ENCODE measurements at places on chromosomes 2 and 18.

- no peak for DNase-seq
Measured at GRCh38 chr2:54610700-54611099, 112.8 kb upstream of the EML6 start.

DNA sequence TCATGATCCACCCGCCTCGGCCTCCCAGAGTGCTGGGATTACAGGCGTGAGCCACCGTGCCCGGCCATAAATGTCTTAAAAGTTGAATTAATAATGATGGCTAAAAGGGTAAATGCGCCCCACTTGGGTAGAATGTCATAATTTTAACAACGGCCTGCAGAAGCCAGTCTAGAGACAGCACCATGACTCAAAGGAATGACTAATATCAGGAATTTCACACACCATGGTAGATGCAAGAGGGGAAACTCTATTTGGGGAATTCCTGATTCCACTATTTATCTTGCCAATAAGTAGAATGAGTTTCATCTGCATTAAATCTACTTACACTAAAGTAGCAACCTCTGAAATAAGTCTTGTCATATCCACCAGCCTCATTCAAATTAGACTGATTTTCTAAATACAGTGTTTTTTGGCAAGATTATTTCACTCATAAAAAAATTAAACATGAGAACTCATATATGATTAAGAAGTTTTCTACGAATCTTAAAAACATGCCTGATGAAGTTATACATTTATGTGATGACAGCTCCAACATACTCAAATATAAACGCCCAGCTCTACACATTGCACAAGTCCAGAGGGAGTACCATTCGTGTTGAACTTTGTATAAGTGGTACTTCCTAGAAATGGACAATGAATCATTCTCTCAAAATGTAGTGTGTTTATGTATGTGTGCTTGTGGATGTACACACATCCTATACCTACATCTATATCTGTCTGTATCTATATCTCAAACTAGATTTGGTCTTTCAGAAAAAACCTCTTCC is 309.7 kb downstream of the IRS1 start:
- peak; percentile 30 for DNase-seq

- no peak for DNase-seq
Measured at GRCh38 chr2:74867841-74868658, 34.1 kb downstream of the HK2 start.

- no peak for DNase-seq
Measured at GRCh38 chr18:40607542-40608148, 1347.4 kb upstream of the PIK3C3 start.

- no peak for DNase-seq
Measured at GRCh38 chr2:74019516-74019915, 34.8 kb downstream of the TET3 start.

- DNase-seq: no peak
Measured at GRCh38 chr2:88452565-88452905, at the start of gene FOXI3. FOXI3 (minus strand) TSS chr2:88452693; CDS start chr2:88452535, 158 bp downstream.

DNA sequence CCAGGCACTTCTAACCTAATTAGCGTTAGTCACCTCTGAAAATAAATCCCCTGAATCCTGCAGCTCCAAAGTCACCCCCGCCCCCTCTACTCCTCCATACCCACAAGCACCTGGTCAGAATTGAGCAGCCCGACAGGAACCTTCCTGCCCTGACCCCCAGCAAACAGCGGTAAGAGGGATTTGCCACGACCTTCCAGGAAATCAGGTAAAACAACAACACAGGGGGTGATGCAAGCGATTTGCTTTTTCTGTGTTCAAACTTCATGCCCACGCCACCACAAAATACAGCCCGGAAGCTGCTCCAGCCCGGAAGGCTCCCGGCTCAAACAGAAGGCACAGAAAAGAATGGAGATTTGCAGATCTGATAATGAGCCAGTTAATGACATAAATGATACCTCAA is 367.1 kb downstream of the GPD2 start:
- DNase-seq: no peak

GRCh38 chr2:26652361-26653041 is 11.3 kb upstream of the CIB4 start:
- DNase-seq: no peak

- DNase-seq: no peak
Measured at GRCh38 chr2:50769406-50770181, 262.3 kb downstream of the NRXN1 start.

DNA sequence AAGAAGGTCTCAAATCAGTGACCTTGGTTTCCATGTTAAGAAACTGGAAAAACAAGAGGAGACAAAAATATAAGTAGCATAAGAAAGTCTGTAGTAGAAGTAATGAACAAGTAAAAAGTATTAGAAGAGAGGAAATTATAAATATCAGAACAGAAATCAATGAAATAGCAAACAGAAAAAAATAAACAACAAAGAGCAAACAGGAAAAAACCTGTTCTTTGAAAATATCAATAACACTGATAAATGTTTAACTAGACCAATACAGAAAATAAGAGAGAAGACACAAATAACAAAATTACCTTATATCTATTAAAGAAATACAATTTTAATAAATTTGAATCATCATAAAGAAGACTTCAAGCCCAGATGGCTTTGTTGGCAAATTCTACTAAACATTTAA is 113.3 kb downstream of the MAIP1 start:
- no peak for DNase-seq

GRCh38 chr2:157606534-157606933 is 22.1 kb downstream of the ACVR1C start:
- no peak for DNase-seq

- no peak for DNase-seq
Measured at GRCh38 chr2:57890464-57890863, 156.1 kb upstream of the VRK2 start.

GRCh38 chr2:191661097-191661924 is 16.6 kb upstream of the NABP1 start:
- no peak for DNase-seq

- DNase-seq: no peak
Measured at GRCh38 chr2:9207641-9208311, 1.2 kb downstream of the ASAP2 start.

- DNase-seq: no peak
Measured at GRCh38 chr2:119249855-119250717, 26.5 kb downstream of the STEAP3 start.

DNA sequence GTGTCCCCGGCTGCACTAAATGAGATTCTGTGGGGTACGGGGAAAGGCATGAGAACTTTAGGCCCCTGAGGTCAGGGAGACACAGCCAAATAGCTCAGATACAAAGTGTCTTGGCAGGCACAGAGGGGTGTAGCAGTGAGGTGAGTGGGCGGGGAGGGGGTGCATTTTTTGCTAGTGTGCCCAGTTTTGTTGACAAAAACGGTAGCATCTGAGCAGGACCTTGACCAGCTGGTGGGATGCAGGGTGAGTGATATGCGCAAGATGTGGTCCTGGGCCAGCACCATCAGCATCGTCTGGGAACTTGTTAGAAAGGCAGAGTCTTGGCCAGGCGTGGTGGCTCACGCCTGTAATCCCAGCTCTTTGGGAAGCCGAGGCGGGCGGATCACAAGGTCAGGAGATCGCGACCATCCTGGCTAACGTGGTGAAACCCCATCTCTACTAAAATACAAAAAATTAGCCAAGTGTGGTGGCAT is 127.3 kb upstream of the LGALSL start:
- DNase-seq: no peak

GRCh38 chr2:228444161-228444560 is 262.7 kb upstream of the SPHKAP start:
- DNase-seq: no peak

- no peak for DNase-seq
Measured at GRCh38 chr2:40243581-40244187, 208.2 kb downstream of the SLC8A1 start.

GRCh38 chr2:7838669-7839068 is 843.2 kb upstream of the ID2 start:
- no peak for DNase-seq

DNA sequence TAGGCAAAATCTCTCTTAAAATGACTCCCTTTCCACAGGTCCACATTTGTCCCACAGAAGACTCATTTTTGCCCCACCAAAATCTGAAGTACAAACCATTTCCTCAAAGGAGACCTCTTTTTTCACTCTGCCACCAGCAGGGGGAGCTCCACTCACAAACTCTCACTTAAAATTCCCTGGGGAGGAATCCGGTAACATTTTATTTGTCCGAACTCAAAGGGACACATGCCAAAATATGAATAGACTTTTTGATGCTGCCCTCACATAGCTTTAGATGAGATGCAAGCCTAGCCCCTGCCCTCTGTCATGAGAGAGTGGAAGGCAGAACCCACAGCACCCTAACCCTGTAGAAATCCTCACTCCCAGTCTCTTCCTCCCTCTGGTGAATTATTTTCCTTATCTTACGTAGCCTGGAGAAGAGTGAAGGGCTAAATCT is 57.1 kb downstream of the RMDN2 start:
- DNase-seq: peak; percentile 17

GRCh38 chr2:234587341-234588053 is 90.6 kb upstream of the ARL4C start:
- no peak for DNase-seq

GRCh38 chr2:49123600-49123999 is 30.7 kb downstream of the FSHR start:
- DNase-seq: no peak

- no peak for DNase-seq
Measured at GRCh38 chr2:176503776-176504175, 234.5 kb downstream of the MTX2 start.

GRCh38 chr2:21194858-21195271 is 71.1 kb downstream of the TDRD15 start:
- DNase-seq: no peak

GRCh38 chr2:38598200-38598990 is 4.3 kb downstream of the HNRNPLL start:
- no peak for DNase-seq

DNA sequence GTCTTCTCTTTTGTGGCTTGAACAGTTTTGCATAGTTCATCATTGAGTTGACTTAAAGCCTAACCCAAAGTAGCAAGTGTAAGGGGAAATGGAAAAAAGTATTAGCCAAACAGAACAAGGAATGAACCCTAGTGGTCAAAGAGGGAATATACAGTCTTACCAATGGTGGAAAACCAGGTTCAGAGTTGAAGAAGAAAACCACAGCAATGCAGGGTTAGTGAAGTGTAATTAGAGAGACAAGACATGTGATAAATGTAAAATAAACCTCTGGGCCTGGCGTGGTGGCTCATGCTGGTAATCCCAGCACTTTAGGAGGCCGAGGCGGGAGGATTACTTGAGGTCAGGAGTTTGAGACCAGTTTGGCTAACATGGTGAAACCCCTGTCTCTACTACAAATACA is 2.4 kb downstream of the TTN start:
- DNase-seq: no peak

DNA sequence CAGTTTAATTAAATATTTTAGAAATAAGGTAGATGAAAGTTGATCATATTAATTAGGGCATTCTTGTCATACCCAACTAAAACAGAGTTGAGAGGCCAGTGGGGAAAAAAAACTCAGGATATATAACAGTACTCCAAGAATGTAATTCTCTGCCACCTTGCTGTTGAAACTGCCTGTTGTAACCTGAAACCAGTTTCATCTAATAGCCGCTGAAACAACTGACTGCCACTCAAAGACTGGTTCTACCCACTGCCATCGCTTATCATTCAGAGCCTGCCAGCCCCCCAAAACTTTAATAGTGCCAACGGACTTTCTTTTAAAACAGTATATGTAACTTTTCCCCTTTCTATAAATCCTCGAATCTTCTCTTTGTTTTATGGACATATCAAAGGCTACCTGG is 37.7 kb upstream of the FSIP2 start:
- no peak for DNase-seq

DNA sequence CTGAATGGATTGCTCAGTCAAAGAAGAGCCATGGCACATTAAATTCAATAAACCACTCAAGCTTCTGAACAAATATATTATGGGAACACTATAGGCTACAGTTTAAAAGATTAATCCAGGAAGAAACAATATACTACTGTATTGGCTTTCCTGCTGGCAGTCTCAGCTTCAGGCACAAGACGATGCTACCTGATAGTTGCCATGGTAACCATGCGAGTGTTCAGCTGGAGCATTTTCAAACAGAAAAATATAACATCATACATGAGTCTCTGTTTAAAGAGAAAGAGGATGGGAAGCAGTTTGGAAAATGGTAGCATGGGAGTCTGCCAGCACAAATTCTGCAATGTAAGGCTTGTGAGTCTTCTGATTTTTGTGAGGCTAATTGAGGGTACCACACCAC is 65.9 kb upstream of the CPO start:
- no peak for DNase-seq

DNA sequence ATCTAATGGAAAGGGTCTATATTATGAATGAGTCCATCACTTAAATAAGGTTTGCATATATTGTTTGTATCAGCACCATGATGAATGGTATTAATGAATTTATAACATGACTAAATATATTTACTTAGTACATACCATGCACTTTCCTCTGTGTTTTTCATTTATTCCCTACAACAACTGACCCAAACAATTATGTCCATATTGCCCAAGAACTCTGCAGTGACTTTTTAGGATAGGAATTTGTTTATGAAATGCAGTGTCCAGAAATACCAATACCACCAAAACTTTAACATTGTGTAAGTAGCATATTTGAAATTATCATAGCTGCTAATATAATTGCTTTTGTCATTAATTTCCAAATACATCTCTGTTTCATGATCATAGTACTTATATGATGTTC is 119.7 kb downstream of the WDR7 start:
- no peak for DNase-seq

DNA sequence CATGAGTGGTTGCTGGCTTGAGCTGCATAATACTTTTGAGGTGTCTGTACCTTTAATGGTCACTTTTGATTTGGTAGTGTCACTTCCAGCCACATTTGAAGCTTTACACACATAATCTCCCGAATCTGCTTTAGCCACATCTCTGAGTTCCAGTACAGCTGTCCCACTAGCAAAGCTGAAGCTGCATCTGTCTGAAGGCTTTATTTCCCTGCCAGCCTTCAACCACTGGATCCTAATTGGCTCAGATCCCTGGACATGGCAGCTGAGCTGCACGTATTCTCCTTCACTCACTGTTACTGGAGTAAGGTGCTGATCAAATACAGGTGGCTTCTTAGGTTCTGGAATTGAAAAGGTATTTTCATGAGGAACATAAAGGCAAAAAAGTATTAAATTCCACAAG is 99.7 kb downstream of the TTN start:
- DNase-seq: no peak

DNA sequence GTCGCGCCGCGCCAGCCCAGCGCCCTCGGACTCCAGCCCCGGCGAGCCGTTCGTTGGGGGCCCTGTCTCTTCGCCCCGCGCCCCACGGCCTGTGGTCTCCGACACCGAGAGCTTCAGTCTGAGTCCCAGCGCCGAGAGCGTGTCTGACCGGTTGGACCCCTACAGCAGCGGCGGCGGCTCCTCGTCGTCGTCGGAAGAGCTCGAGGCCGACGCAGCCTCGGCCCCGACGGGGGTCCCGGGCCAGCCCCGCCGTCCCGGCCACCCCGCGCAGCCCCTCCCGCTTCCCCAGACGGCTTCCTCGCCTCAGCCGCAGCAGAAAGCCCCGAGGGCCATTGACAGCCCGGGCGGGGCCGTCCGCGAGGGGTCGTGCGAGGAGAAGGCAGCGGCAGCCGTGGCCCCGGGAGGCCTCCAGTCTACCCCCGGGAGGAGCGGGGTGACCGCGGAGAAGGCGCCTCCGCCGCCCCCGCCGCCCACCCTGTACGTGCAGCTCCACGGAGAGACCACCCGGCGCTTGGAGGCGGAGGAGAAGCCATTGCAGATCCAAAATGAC is 1.4 kb downstream of the PHLPP1 start:
- no peak for DNase-seq

GRCh38 chr18:66209656-66210055 is 394.2 kb downstream of the CDH19 start:
- no peak for DNase-seq

- DNase-seq: no peak
Measured at GRCh38 chr18:13217971-13218367, 591 bp upstream of the LDLRAD4 start.

- no peak for DNase-seq
Measured at GRCh38 chr2:22842205-22842869, 542.6 kb upstream of the KLHL29 start.

Measured in GM06990 (cell line).